SK-MEL-5 (cell line): ENCODE measurements at places on chromosomes 5 and 9.
A peak's percentile ranks its signal among the peaks of the same experiment; 100 is the strongest.

DNA sequence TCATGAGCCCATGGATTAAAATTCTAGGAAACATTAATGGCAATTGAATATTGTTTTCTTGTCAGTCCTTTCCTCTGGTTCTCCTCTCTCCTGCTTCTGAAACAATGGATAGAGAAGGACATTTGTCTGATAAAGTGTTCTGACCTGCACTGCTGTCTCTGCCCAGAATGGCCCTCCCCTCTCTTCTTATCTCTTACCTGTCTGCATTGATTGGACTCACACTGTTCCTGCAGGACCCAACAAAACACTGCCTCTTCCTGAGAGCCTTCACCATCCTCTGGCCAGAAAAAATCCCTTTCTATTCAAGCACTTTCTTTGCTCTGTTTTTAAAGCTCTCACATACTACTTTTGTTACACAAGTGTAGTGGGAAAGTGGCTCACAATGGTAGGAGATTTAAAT, 143.8 kb upstream of the DHFR start:
- no peak for DNase-seq

DNA sequence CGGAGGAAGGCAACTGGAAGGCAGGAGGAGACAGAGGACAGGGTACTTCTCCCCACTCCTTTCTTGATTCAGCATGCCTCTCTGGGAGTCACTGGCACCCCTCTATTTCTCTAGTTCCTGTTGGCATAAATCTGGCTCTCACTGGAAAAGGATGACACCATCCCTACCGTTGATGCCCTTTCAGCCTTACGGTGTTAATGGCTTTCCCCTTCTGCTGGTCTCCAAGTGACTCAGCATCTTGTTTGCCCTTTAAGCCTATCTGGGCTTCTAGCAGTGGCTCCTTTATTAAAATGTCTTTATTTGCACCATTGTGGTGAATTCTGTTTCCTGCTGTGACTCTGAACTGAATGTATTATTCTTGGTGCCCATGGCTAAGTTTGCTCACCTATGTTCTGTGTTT, 227.3 kb upstream of the GLRA1 start:
- no peak for DNase-seq

GRCh38 chr5:88483964-88484672, 215.5 kb upstream of the TMEM161B start:
- DNase-seq: no peak

DNA sequence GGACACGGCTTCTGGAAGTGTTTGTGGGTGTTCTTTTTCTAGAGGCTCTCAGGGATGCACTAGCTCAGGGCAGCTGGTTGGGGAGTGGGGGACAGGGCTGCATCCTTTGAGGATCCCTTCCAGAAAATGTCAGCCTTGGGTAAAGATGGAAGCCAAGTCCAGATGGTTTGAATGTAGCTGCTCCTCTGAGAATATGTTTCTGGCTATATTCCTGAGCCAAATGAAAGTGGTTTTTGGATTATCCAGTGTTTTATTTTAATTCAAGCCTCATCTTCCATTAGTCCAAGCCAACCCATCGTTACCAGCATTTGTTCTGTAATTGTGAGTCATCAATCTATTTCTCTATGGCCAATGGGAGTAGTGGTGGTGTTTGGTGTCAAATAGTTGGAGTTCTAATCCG, 70.4 kb downstream of the SPRY4 start:
- DNase-seq: no peak

GRCh38 chr5:149228618-149229297, 42.9 kb upstream of the AFAP1L1 start:
- peak; percentile 84 for DNase-seq

- DNase-seq: no peak
Measured at GRCh38 chr9:136566901-136567300, 21.1 kb upstream of the NOTCH1 start.

GRCh38 chr9:125513668-125514413, 193.2 kb downstream of the MAPKAP1 start:
- DNase-seq: peak; percentile 46
